ENCODE measurements at places on chromosomes 1 and 21.

DNA sequence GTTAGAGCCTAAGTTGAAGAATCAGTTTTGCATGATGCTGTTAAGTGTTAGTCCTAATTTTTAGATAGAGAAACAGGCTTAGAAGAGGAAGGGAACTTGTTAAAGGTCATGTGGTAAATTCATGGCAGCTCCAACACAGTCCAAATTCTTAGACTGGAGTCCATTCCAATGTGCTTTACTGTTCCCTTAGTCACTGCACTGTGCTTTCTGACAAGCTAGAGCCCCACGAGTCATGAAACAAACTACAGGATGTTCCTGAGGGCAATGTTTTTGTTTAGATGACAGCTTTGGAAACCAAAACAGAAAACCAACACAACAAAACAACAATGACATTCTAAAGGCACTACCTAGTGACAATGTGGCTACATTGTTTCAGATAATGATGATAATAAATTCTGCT lies 23.1 kb upstream of the RGS4 start:
- DNase-seq: peak; percentile 30

- no peak for DNase-seq
These were observed 9.4 kb downstream of the NIPAL3 start for GRCh38 chr1:24424990-24425389.

- DNase-seq: no peak
These were observed 4.6 kb upstream of the FNDC10 start for GRCh38 chr1:1604374-1605033.

DNA sequence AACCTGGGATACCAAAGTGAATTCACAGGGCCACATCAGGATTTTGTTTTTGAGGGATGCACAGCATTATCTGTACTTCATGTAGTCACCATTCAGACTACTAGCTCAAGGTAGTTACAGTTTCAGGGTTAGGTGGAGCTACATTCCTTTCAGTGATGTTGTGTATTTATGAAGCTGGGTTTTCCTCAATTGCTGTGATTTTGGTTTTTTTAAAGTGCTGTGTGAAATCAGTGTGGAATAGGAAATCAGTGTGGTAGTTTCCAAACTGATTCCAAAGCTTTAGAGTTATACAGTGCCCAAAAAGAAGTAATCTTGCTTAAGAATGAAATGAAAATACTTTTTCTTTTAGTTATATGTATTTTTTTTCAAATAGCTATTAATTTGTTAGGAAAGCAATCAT lies 95.8 kb downstream of the PKN2 start:
- DNase-seq: no peak

DNA sequence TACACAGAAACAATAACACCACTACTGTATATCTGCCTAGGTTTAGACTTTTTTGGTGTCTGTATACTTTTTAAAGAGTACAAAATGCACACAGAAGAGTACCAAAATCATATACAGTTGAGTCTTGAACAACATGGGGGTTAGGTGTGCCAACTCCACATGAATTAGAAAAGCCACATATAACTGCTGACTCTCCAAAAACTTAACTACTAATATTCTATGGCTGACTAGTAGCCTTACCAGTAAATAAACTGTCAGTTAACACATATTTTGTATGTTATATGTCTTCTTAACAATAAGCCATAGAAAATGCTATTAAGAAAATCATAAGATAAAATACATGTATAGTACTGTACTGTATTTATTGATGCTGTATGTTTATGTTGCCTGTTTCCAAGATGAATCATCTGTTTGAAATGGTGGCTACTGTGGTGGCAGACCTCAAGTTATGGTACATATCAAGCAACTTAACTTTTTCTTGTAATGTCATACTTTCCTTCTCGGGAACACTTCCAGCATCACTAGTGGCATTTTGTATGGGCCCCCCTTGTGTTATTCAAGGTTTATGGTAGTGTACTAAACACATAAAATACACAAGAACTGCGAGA lies 71.2 kb downstream of the LHX4 start:
- DNase-seq: peak; percentile 50

DNA sequence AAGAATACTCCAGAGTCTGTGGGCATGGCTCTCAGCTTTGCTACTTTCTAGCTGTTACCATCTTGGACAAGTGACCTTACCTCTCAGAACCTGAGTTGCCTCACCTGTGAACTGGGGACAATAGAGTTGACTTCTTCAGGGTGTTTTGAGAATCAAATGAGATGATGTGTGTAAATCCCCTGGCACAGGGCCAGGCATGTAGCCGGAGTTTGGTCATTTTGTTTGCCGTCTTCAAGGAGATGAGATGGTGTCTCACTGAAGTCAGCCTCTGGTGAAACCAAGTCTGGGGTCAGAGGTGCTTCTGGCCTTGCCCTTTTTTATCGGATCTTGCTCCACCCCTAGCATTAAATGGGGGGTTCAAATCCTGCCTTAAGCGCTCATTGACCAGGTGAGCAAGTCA lies 149.2 kb upstream of the TMEM51 start:
- no peak for DNase-seq

DNA sequence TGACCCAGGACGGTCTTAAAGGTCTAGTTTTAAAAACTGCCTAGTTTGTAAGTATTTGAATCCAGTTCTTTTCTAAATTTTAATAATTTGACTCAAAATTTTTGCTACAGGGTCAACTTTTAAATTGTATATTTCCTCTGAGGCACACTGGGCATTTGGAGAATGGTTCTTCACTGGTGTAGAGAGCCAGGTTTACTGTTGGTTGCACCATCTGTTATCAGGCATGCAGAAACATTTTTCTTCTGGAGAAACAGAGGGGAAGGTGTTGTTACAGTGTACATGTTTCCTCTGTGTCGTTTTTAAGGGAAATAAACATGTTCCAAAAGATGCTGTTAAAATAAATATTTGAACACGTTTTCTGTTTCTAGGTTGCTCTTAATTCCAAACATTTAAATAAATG lies 39.0 kb upstream of the RWDD3 start:
- no peak for DNase-seq

GRCh38 chr1:189958756-189959155 lies 518.9 kb downstream of the BRINP3 start:
- no peak for DNase-seq

- peak; percentile 92 for DNase-seq
These were observed 24.6 kb downstream of the DMAP1 start for GRCh38 chr1:44237721-44238457.

- DNase-seq: peak; percentile 20
These were observed 44.4 kb downstream of the DMRTB1 start for GRCh38 chr1:53503433-53504217.

GRCh38 chr1:17538428-17539117 lies 925 bp upstream of the ARHGEF10L start:
- no peak for DNase-seq

- no peak for DNase-seq
These were observed 76.6 kb downstream of the PRKAB2 start for GRCh38 chr1:147095691-147096090.
